ENCODE measurements at places on chromosomes 5 and 9. TPM values are rescaled to one million over a fixed set of nuclear protein-coding genes. Genes with fewer than 3 reads are reported as not detected.

IL4 gene
- 4.5 TPM for total RNA-seq

HARS1 gene
- total RNA-seq, result 45.4 TPM

KCTD16 gene
- total RNA-seq, result 0.09 TPM

DAP gene
- 14.1 TPM for total RNA-seq

PLEKHG4B gene
- total RNA-seq, result 0.47 TPM

TNFSF15 gene
- 1.5 TPM for total RNA-seq

EQTN gene
- 0.05 TPM for total RNA-seq

ADAMTSL1 gene
- 2.3 TPM for total RNA-seq

FGFR4 gene
- 0.28 TPM for total RNA-seq

ANKRD31 gene
- 0.61 TPM for total RNA-seq

DBH gene
- total RNA-seq, result 0.28 TPM

NXNL2 gene
- total RNA-seq, result 0.05 TPM

INSL6 gene
- total RNA-seq, result not detected

UBE2QL1 gene
- 0.42 TPM for total RNA-seq

FLT4 gene
- total RNA-seq, result 1.0 TPM

TMEFF1 gene
- total RNA-seq, result 1.4 TPM

YTHDC2 gene
- 10.2 TPM for total RNA-seq

RNF180 gene
- total RNA-seq, result 0.52 TPM

ACTBL2 gene
- total RNA-seq, result not detected

CRAT gene
- 4.1 TPM for total RNA-seq

GGTA1 gene
- total RNA-seq, result 7.9 TPM

DAB2IP gene
- total RNA-seq, result 8.2 TPM

MAMDC2 gene
- total RNA-seq, result 0.47 TPM

PIP5K1B gene
- total RNA-seq, result 0.94 TPM
